Substantia nigra (tissue), 51 donors: ENCODE measurements at places on chromosomes 2 and 18.

- no peak for DNase-seq
Observed at GRCh38 chr18:2502880-2503279, 68.4 kb downstream of the METTL4 start.

DNA sequence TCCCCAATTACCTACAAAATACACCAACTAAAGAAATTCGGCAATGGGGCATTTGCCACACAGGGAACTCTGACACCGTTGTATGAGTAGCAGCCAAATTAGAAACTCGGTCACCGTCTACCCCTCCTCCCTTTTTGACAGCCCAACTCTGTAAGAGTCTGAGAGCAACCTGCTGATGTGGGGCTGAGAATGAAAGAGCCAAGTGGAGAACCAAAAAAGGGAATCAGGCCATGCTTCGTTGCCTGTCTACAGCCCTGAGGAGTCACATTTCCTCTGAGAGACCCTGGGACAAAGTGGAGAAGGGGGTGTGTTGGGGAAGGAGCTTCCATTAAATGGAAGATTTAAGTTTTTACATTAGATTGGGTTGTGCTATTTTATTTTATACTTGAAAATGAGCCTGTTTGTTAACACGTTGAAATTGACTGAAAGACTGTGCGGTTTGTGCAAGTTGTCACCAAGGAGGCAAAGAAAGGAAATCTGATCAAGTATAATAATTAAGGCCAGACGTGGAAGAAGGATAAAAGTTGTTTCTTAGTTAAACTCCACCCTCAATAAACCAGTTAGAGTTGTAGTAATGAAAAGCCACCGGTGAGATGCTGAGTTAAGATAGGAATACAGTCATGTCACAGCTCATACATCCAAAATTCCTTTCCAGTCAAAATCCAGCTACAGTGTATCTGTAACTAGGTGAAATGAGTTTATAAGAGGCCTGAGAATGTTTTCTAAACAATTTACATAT is 131.7 kb upstream of the CREB1 start:
- DNase-seq: no peak

DNA sequence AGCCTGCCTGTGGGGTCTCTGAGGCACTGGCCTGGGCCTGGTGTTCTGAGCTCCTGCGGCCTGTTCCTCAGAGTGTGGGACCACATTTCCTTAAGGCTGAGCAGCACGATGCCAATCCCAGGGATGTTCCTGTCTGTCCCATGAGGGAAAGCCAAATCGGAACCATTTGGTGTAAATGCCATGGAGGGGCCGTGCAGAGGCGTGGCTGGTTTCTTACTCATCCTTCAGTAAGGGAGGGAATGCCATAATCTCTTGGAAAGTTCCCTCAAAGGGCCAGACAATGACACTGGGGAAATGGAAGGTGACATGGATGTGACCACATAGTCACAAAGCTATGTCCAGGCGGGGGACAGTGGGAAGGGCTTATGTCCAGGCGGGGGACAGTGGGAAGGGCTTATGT is 14.4 kb upstream of the PTMA start:
- no peak for DNase-seq

GRCh38 chr2:29119211-29119610 is 4.0 kb downstream of the CLIP4 start:
- DNase-seq: no peak

- no peak for DNase-seq
Observed at GRCh38 chr2:28507796-28508764, 12.2 kb downstream of the PLB1 start.

GRCh38 chr2:158716121-158716791 is 78.9 kb upstream of the DAPL1 start:
- DNase-seq: no peak

DNA sequence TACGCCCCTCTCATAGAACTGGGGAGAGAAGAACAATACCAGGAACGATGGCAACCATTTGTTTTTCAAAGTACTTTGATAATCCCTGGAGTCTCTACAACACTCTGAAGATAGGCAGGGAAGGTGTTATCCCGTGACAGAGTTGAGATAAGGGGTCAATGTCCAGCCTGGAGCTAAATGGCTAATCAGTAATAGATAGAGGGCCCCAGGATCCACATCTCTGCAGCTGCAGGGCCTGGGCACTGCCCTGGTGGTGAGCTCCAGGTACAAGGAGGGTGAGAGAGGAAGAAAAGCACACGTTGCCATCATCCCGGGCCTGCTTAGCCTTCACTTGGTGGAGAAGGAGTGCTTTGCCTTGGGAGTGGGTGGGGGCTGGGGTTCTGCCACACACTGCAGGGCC is 260.6 kb downstream of the PRKCE start:
- no peak for DNase-seq

GRCh38 chr2:88247531-88247930 is 77.4 kb downstream of the THNSL2 start:
- DNase-seq: no peak

DNA sequence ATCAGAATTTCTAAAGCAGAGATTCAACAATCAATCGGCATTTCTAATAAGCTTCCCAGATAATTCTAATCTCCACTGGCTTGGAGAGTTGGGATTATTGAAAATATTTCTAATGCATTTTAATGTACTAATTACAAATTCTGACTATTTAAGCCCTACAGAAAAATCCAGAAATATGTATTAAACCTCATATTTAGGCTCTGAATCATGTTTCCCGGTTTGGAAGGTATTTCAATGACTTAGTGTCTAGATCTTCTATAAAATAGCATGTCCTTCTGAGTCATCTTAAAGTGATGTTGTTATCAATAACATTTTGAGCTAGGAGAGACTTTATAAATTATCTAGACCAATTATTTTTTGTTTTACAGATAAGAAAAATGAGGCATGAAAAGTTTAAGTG is 258.8 kb upstream of the NRXN1 start:
- DNase-seq: no peak

GRCh38 chr18:58755304-58756010 is 84.2 kb downstream of the MALT1 start:
- DNase-seq: no peak

DNA sequence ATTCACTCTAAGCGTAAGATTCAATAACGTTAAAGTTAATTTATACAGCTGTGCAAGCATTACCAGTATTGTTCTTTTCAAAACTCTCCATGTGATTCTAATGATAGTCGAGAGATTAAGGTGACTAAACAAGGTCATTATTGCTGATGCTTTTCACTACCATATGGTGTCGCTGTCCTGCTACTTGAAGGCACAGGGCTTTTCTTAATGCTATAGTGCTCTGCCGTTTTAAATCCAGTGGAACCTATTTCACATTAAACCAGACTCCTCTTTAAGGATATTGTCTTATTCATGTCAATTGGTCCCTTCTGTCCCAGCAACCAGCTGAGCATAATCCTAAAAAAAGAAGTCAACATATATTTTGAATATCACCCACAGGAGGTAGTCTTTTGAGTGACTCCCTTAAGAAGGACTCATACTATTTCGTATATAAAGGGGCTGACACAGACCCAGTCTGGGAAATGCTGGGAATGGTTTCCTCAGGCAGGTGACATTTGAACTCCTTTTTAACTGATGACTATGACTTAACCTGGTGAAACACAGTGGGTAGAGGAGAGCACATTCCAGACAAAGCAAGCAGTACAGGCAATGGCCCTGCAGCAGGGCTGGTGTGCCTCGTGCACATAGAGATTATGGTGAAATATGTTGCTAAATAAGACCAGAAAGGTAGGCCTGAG is 53.9 kb upstream of the CYTIP start:
- DNase-seq: peak; percentile 4

DNA sequence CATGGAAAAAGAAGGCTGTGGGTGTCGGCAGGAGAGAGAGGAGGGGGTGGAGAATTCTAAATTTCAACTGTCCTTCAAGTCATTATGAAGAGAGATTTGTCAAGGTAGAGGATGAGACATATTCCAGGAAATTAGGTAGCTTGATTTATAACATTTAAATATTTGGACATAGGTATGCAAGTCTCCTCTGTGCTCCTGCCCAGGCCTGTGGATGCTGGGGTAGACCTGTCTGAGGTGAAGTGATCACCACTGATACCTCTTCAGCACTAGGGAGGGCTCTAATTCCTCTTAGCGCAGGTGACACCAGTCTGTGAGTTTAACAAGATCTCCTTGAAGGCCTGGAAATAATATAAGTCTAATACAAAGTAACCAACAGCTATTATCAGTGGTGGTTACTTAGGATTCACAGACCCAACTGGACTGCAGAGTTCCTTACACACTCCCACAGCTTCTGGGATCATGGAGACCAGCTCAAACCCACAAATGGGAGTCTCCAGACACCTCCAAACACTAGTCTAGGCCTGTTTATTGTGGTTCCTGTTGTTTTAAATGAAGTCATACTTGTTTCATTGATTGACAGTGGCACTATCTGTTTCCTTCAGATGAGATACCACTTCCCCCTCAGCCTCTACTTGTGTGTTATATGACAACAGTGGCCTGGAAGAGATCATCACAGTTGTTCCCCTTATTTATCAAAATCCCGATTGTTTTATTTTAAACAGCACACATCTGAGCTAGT is 104.1 kb upstream of the ITPRID2 start:
- DNase-seq: no peak

GRCh38 chr2:1052771-1053191 is 102.1 kb downstream of the SNTG2 start:
- no peak for DNase-seq

DNA sequence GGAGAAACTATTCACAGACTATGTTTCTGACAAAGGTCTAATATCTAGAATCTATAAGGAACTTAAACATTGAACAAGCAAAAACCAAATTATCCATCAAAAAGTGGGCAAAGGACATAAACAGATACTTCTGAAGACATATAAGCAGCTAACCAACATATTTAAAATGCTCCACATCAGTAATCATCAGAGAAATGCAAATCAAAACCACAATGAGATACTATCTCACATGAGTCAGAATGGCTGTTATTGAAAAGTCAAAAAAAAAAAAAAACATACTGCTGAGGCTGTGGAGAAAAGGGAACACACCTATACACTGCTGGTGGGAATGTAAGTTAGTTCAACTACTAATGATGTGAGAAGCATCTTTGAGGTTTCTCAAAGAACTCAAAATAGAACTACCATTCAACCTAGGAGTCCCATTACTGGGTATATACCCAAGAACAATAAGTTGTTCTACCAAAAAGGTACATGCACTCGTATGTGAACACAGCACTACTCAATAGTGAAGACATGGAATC is 220.4 kb upstream of the TFPI start:
- DNase-seq: no peak

DNA sequence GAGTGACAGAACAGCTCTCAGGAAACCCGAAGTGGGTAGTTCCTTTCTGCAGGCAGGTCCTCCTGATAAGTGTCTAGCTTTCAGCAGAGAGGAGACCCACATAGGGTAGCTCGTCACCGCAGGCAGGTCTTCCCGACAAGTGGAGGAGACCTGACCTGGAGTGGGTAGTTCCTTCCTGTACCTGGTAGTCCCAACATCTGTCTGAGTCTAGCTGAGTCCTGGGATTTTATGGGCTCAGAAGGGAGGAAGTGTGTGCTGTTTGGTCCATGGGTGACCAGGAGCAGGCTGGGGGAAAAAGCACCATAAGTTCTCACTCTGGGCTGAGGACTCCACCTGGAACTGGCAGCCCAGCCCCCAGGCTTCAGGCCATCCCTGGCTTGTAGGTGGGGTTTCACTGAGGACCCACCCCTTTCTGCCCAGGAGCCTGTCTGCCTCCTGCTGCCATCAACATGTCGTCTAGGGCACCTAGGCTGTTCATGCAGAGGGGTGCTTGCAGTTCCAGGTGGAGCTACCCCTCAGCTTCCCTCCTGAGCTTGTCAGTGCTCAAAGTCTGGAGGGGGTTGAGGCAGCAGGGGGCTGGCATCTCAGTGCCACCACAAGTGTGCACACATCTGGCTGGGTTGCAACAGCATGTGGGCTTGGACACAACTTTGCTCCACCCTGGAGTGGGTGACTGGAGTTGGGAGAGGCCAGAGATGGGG is 9.4 kb downstream of the DYSF start:
- DNase-seq: no peak

- DNase-seq: no peak
Observed at GRCh38 chr2:62660087-62660486, 45.4 kb upstream of the EHBP1 start.

- no peak for DNase-seq
Observed at GRCh38 chr2:180990337-180990736, 9.9 kb downstream of the UBE2E3 start.

DNA sequence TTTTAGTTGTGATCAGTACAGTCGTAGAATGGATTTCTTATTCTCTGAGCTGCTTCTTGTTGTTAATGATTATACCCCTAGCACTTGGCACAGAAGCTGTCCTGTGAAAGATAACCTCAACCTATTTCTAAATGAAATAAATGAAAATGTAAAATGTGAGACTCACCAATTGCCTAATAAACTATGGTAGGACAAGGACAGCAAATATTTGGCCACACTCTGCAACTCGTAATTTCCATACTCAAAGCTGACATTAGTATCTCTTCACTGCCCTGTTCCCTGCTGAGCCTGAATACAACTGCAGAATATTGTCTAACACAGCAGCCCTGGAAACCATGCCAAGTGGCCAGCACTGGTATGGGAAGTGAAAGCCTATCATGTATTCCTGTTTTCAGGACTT is 34.5 kb downstream of the TMEM182 start:
- DNase-seq: no peak

DNA sequence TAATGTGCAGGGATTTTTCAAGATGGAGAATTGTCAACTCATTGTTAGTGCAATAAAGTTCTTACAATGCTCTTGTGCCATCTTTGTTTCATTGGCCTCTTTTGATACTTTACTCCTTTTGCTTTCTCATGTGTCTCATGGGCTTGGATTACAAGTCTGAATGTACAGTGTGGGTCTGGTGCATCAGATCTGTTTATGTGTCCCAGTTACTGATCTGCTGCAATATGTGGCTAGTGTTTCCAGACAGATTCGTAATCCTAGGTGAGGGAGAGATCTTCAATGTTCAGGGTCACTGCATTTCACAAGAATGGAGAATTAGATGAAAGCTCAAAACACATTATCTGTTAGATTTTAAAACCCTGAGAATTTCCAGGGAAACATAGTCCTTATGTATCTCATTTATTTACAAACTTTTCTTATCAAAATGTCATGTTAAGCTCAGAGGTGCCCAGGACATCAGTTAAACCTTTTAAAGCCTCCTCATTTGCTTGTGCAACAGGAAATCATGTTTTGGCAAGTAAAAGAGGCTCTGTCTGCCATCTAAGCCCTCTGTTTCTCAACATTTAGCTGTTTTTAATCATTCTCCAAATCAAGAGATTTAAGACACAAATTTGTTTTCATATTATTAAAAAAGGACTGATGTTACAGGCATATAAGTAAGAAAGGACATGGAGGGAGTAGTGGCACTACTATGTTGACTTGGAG is 108.1 kb downstream of the NUP35 start:
- no peak for DNase-seq
